ENCODE measurements at places on chromosomes 3 and 15.

DNA sequence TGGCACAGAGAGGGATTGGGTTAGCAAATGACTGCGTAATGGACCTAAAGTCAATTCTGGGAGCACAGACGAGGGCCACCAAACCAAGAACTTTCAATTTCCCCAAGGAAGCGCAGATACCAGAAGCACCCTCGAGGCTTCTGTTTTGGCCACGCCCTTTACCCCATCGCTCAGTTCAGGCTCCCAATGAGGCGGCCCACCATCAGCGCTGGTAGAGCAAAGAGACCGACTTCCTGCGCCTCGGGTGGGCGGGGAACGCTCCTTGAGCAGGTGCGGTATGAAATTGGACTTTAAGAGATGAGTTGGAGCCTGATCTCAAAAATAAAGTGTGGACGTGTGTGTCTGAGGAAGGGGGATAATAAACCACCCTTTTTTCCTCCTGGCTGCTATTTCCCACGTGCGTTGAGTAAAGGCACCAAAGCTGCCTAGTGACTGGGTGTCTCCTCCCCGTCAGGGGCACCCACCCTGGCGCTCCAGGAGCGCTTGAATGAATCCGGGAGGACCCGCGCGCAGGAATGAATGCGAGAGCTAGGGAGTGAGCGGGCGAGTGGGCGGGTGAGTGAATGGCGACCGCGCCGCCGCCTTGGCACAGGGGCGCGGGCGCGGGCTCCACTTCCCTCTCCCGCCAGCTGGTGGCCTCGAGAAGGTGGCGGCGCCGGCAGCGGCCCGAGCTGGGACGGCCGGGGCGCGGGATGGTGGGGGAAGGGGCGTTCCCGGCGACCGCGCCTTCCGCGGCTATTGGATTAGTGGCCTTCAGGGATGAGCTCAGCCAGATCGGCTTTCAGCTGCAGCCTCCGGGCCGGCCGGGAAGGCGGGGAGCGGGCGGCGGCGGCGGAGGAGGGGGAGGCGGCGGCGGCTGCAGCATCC, at the start of gene SPSB4:
Gene SPSB4, plus strand, starts transcription at position 772 of the 867 bp plus-strand sequence. CDS start 14,758 bp downstream, outside the sequence.
- DNase-seq: no peak

DNA sequence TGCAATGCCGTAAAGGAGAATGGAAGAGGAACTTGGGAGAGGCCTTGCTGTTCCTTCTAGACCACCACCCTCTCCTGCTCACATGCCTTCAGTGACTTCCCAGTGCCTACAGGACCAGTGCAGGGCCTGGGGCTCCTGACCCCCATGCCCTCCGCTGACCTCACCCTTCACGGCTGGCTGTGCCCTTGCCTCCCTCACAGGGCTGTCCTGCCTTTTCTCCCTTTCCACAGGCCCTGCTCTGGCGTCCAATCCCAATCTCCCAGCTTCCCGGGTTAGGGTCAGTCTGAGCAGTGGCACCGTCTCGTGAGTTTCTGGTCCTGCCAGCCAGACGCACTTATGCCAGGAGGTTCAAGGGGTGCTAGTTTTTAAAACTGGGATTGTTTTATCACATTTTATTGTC, 110.4 kb downstream of the WNT7A start:
- no peak for DNase-seq

DNA sequence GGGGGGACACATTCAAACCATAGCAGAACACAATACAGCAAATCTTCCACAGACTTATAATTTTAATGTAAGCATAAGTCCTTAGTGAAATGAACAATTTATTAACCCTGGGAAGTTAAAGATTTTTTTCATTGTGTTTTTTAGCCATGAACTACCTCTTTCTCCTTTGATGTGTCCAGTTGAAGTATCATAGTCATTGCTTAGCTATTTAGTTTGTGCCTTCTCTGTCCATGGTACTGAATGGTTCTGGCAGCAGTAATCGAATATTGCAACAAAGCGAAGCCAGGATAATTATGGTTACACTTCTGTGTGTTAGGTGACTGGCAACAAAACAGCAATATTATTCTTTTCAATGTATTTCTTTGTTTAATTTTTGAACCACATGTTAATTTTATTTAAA, 403.0 kb upstream of the ONECUT1 start:
- DNase-seq: no peak

GRCh38 chr3:158354713-158355112, 216.3 kb upstream of the MLF1 start:
- DNase-seq: no peak

GRCh38 chr3:161199926-161200325, 21.2 kb upstream of the NMD3 start:
- no peak for DNase-seq

GRCh38 chr15:39719109-39719508, 63.5 kb downstream of the FSIP1 start:
- DNase-seq: no peak

DNA sequence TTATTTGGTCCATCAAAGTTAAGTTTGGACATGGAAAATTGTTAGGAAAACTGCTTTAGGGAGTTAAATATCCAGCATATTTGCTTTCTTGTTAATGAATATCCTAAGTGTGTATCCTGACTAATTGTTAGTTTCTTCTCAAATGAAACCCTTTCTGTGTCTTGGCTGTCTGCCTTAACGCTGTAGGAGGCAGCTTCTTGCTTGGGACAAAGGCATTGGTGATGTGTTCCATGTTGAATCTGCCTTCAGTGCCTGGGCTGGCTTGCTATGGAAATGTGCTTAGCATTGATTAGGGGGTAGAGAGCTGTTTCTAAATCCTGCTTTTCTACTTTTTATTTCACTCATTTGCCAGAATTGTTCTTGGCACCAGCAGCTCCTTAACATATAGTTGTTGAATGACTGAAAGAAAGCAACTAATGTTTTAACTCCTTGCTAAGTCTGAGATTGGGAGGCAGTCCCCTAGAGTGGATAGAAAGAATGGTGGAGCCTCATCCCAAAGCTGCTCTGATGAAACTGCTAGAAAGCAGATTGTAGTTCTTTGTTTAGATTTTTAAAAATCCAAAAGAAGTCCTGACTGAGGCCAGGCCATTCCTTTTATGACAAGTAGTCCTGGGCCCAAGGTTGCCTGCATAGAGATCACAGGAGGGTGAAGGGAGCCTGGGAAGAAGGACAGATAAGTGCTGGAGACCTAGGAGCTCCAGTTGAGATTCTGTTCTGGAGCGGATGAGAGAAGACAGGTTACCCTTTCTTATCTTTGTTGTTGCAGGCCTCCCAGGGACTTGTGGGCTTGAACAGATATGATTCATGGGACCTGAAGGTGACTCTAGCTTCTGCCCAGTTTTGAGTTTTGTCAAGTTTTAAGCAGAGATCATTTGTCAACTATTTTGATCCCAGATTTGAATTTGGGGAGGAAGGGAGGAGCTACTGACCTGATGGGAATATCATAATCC, 39.3 kb downstream of the OXNAD1 start:
- no peak for DNase-seq

GRCh38 chr3:143261848-143262247, 142.3 kb downstream of the CHST2 start:
- no peak for DNase-seq

GRCh38 chr3:172449466-172450149, 1.4 kb upstream of the GHSR start:
- DNase-seq: no peak

- no peak for DNase-seq
Measured at GRCh38 chr3:1953536-1953935, 145.1 kb upstream of the CNTN4 start.

- no peak for DNase-seq
Measured at GRCh38 chr3:23748398-23749110, 57.2 kb upstream of the UBE2E1 start.

- DNase-seq: no peak
Measured at GRCh38 chr15:79394231-79394630, 37.9 kb upstream of the MINAR1 start.

- DNase-seq: no peak
Measured at GRCh38 chr3:147410526-147411237, 1.5 kb downstream of the ZIC1 start.

- no peak for DNase-seq
Measured at GRCh38 chr15:96410175-96411055, 79.9 kb downstream of the NR2F2 start.

GRCh38 chr3:194045289-194045688, 90.7 kb upstream of the HES1 start:
- no peak for DNase-seq

DNA sequence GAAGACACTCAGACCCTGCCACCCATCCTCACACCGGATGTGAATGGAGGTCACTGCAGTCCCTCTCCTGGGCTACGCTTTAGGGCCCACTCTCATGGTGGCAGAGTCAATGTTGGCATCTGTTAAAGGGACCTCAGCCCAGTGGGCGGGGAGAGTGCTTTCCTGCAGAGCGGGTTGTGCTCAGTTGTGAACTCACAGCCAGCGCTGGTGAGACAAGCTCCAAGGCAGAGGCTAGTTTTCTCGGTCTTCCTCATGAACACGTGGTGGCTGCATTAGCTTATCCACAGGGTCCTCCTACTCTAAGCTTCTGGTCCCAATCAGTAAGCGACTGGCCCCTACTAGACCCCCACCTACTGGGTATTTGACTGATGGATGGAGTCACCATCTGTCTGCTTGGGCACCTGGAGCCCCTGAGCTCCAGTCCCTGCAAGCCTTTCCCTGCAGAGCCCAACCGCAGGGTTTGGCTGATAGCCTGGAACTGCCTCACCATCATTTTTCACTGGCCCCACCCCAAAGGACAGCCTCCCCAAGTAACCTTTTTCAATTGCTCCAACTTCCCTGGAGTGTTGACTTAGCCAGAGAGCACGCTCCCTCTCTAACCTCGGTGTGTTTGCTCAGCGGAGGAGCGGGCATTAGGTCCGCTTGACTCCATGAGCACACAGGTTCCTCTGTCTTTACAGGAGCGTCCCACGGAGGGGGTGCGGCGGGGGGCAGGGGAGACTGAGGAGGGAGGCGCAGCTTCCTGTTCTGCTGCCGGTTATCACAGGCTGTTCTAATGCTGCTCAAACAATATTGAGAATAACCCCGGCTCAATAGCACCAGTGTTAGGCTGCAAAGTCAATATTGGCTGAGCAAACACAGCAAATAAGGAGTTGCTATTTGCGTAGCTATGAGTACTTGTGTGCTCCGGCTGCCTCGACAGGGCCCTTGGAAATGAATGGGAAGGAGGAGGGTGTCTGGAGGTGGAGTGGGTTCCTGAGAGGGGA, 141.7 kb downstream of the RPLP1 start:
- DNase-seq: peak; percentile 100

DNA sequence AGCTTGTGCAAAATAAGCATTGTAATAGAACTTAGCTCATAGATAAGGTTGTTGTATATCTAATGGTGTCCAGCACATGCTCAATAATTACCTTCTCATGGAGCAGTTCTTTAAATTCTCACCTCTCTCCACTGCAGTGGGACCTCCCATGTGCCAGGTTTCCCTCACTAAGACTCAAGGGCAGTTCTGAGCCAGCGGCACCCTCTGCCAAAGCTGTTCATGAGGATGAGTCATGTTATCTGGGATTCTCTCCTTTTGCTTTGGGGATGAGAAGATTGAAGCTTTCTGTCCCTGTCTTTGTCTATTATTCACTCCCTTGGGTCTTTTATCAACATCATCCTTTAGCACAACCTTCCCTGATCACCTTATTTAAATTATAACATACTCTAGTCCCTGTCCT, 15.6 kb upstream of the AMOTL2 start:
- no peak for DNase-seq

DNA sequence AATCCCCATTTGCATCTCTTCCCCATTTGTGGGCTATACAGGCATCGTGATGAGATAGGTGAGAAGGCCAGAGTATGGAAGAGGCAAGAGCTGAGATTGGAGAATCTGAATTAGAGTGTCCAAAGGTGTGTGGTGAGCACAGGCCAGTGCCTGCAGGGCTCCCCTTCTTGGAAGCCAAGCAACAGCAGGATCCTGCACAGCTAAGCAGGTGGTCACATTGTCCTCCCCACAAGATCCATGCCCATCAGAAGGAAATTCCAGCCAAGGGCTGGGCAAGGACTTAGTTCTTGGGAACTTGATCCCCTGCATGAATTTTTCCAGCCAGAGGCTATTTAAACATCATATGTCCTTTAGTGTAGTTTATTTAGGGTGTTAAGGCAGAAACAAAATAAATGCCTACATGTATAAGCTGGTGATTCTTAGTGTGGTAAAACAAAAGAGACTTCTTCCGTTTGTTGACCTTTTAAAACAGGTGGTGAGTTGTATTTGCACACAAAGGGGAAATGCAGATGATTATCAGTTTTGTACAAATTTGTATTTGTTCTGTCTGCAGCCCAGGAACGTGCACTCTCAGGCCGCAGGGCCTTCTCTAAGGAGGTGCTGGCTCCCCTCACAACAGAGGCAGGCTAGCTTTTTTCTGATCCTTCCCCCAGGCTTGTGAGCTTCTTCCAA, 110.2 kb downstream of the PLCL2 start:
- no peak for DNase-seq

GRCh38 chr15:69225355-69226022, 65.1 kb downstream of the GLCE start:
- no peak for DNase-seq

- no peak for DNase-seq
Measured at GRCh38 chr3:48301800-48302166, 31.7 kb downstream of the SPINK8 start.

DNA sequence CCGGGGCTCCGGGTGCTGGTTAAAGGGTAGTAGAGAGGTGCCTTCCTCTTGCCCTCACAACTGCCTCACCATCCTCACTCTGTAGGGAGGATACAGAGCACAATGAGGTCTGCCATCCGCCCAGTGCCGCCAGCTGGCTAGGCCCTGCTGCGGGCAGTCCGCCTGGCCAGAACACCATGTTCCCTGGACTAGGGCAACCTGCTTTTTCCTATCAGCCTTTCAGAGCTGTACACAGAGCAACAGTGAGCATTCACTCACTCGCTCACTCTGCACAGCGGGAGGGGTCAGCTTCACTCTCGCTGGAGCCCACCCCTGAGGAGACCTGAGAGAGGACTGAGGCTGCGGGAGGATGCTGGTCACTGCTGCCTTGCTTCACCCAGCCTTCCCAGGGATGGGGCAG, 218.7 kb upstream of the CHRNA7 start:
- no peak for DNase-seq

DNA sequence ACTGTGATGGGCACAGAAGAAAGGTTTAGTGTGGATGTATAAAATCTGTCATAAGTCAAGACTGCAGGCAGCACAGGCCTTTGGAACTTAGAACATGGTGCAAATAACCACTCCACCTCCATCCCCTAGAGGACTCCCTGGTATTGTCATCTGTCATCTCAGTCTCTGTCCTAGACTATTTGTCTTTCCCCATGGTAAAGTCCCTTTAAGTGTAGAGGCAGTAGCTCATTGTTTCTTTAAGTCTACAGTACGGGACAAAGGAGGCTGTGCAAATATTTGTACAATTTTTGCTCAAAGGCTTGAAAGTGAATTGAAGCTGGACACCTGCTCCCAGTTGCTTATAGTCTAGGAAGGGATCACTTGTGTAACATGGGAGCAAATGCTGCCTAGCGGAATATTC, 3.2 kb upstream of the PXYLP1 start:
- peak; percentile 14 for DNase-seq

GRCh38 chr3:78845605-78846004, 922.2 kb downstream of the ROBO1 start:
- no peak for DNase-seq

- DNase-seq: no peak
Measured at GRCh38 chr3:55194376-55194775, 266.5 kb upstream of the LRTM1 start.

- DNase-seq: no peak
Measured at GRCh38 chr15:60803059-60803458, 324.1 kb upstream of the ICE2 start.

All from NCI-H2081 treated with DMSO at 0.1 percent for 48 hours (cell line).